ENCODE measurements at places on chromosomes 12 and 14.

DNA sequence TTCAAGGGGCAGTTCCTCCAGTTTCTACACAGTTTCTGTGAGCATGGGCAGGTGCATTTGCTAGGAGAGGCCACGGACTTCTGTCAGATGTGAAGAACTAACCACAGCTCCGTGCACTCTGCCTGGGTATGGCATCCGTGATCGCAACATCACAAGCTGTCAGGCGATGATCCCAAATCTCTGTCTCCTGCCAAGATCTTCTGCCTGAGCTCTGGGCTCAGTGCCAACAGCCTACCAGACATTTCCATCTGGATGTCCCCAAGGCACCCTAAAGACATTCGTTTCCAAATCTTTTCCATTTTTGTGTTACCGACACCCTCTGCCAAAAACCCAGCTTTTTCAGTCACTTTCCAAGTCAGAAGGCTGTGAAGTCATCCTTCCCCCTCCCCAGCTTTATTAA lies 292.1 kb downstream of the GLT1D1 start:
- no peak for DNase-seq

DNA sequence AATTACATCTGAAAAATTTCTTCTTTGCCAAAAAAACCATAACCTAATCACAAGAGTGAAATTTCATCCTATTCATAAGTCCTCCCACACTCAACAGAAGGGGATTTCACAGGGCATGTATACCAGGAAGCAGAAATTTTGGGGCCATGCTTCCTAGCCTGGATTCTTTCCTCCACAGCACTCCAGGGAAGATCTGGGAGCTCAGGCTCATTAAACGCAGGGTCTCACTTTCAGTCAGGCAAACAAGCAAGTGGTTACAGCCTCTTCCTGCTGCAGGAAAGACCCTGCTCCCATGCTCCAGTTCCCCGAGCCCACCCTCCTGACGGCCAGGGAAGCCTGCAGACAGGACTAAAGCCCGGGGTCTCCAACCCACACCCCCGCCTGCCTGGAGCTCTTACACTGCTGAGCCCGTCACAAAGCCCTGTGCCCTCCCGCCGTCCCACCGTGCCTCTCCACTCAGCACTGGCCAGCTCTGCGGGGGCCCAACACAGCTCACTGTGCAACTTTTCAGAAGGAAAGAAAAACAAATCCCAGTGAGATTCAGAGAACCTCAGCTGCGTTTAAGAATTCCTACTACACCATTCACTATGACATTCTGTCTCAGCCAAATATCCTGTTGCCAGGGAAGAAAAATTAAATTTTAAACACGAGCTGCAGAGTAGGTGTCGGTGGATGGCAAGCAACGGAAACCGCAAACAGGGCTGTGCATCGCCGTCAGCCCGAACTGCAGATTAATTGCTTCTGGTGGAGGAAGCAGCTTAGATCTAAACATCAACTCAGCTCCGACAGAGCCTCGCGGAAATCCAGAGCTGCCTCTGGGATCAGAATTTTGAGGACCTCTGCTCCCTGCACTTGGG lies 106.7 kb upstream of the SFSWAP start:
- no peak for DNase-seq

DNA sequence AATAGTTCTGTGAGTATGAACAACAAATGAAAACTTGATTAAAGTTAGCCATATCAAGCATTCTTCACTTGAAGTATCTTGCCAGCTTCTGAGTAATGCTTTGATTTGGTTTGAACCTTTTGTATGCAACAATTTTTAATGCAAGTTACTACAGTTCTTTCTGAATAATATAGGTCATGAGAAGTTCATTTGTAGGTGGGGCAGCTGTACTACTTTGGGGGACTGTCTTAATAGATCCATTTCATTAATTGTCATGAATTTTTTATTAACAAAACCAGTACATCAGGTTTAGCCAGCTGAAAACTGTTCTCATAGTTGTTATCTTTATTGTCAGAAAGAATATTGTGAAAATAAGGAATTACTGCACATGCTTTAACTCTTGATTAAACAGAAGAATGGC lies 142.7 kb downstream of the FOXA1 start:
- DNase-seq: no peak

DNA sequence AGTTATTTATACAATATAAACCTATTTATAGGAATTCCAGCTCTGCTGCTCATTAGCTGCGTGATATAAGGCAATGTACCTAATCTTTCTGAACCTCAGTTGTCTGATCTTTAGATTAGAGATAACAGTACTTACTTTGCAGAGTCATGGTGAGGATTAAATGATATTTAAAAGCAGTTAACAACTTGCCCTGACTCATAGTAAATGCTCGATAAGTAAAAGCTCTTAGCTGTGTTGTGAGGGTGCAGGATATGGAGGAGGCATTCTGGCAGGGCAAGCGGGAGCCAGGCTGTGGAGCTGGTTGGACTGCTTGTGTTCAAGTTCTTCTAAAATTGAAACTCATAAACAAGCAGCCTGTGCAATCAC lies 140.0 kb upstream of the PRICKLE1 start:
- DNase-seq: no peak

- DNase-seq: no peak
These were observed 53.7 kb upstream of the OTOGL start for GRCh38 chr12:80045594-80045993.

DNA sequence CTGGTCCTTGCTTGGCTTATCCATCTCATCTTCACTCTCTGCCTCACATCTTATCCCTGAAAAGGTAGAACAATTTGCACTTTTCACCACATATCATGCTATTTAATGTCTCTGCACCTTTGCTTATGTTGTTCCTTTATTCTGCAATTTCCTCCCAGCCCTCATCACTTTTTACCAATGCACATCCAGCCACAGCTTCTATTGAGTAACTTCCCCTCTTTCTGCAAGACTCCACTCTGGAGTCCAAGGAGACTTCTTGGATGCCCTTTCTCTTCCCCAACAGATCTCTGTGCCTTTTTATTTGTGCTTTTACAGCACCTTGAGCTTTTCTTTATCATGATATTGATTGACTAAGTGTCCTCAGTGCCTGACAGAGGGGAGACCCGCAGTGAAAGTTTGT lies 797.1 kb downstream of the VRK1 start:
- no peak for DNase-seq

DNA sequence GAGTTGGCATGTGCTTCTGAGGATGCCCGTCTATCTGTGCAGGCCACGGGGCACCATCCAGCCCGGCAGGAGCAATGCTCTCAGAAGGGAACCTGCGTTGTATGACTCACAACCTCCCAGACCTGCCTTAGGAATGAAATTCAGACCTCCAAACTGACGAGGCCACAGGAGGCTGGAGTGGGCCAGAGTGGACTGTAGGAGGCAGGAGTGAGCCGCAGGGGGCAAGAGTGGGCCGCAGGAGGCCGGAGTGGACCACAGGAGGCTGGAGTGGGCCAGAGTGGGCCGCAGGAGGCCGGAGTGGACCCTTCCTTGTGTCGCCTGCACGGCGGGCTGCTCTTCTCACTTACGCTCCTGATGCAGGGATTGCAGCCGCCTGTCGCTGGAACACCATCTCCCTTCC lies 11.1 kb upstream of the FBRSL1 start:
- DNase-seq: no peak

- peak; percentile 55 for DNase-seq
These were observed 71.4 kb downstream of the MNAT1 start for GRCh38 chr14:60805841-60806430.

- DNase-seq: peak; percentile 44
These were observed 853 bp downstream of the USP5 start for GRCh38 chr12:6852651-6853354.

GRCh38 chr14:98229656-98230366 lies 1042.2 kb downstream of the BCL11B start:
- DNase-seq: no peak

- DNase-seq: peak; percentile 30
These were observed 21.3 kb downstream of the SLC6A15 start for GRCh38 chr12:84891106-84891838.

- DNase-seq: no peak
These were observed 33.7 kb downstream of the PRKD1 start for GRCh38 chr14:29893989-29894388.

DNA sequence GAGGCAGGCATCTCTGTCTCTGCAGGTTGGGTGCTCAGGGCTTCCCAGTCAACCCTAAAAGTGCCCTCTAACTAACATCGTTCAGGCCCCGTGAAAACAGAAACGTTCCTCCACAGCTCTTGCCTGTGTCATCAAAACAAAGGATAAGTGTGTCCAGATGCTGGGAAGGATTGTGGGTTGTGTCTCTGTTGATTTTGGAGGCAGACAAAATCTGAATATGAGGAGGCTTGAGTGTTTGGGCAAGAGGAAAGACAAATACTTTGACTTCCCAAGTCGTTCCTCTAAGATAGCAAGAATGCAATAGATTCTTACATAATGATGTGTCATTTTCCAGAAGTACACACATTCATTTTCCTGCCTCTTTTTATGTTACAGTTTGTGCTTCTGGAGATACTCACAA lies 52.9 kb downstream of the SERPINA3 start:
- DNase-seq: peak; percentile 85

- DNase-seq: no peak
These were observed 30.5 kb upstream of the METAP2 start for GRCh38 chr12:95443459-95443858.

- DNase-seq: no peak
These were observed 200.0 kb downstream of the ADAMTS20 start for GRCh38 chr12:43352001-43352400.

DNA sequence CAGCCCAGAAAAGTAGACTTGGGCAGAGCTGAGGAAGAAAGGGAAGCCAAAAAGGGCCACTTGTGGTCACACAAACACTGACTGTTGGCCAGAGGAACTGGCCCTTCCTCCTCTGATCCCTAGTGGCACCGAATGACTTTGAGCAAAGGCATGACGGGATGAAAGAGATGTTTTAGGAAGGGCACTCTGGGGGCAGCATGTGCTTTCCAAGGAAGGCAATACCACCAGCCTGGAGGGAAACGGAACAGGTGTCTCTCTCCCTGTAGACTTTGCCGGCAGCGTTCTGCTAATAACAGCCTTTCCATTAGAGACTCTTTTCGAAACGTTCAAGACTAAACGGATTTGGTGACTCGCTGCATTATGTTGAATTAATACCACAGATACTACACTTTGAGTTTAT lies 12.3 kb upstream of the FBXO21 start:
- DNase-seq: no peak

DNA sequence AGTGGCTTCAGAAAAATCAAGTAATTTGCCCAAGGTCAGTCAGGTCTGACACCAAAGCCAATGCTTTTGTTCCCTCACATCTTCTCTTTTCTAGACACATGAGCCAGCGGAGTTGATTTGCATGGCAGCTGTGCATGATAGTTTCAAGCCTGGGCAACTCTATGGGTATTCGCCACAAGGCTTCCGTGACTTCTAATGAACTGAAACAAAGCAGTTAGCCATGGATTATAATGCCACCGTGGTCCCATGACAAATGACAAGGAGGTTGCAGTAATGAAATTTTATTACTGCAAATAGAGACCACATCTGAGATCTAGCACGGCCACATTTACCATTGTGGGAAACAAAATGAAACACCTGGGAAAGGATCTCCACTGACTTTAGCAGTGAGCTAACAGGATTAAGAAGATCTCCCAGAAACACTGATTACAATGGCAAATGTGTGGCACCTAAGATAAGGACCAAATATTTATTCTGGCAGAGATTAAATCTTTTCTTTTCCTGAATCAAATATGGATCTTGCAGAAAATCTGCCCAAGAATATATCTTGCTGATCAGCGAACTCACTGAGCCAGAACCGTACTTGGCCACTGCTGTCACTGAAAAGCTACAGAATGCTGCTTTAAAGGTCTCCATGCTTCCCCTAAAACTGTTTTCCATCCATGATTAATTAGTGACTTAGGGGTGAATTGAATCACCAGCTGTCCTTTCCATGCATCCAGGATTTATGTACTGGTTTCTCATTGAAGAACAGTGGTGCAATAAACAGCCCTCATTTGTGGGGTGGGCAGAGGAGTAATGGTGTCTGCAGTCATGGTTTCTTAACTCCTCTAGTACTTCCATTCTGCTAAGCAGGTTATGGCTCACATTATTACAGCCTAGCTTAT lies 551.0 kb downstream of the DIO2 start:
- no peak for DNase-seq

GRCh38 chr12:48774516-48774915 lies 14.4 kb downstream of the ADCY6 start:
- no peak for DNase-seq

GRCh38 chr14:88204221-88204620 lies 118.8 kb downstream of the KCNK10 start:
- no peak for DNase-seq

DNA sequence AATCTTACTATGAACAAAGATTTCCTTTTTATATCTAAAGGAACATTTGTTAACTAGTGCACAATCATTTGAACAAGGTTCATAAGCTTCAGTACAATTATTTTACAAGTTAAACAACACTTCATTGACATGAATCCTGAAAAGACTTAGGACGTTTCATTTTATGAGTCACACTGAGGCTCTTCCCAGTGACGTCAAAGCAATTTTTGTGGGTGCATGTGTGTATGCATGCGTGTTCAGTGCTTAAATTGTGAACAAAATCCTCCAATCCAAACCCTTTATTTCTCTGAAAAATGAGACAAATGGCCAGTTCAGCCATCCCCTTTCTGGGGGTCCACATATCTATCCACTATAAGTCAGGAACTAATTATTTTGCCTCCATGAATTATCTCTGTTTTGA lies 2.9 kb downstream of the LMNTD1 start:
- peak; percentile 50 for DNase-seq

- no peak for DNase-seq
These were observed 9.9 kb upstream of the LYZ start for GRCh38 chr12:69338120-69338859.

DNA sequence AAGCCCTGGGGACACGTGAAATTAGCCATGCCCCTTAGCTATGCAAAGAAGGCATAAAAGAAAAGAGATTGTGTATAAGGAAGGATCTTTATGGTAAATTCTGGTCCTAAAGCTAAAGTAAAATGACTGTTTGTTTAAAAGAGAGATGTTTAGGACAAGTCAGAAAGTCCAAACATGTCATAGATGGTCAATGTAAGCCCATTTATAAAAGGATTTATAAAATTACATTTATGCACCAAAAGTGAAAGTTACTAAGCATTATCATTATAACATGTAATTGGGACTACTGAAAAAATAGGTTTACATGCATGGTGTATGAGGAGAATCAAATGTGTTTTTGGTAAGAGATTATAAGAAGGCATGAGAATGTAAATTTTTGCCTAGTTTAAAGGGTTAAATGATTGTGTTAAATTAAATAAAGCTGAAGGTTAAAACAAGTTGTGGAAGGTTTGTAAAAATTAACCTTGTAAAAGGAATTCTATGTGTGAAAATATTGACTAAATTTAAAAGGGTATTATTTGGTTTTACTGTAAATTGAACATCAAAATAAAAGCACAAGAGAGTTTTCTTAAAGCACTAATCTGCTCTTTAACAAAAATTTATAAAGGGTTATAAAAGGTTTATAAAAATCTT lies 50.4 kb upstream of the TSPAN8 start:
- no peak for DNase-seq

- DNase-seq: no peak
These were observed 172.8 kb upstream of the PLEKHG7 start for GRCh38 chr12:92529944-92530343.

DNA sequence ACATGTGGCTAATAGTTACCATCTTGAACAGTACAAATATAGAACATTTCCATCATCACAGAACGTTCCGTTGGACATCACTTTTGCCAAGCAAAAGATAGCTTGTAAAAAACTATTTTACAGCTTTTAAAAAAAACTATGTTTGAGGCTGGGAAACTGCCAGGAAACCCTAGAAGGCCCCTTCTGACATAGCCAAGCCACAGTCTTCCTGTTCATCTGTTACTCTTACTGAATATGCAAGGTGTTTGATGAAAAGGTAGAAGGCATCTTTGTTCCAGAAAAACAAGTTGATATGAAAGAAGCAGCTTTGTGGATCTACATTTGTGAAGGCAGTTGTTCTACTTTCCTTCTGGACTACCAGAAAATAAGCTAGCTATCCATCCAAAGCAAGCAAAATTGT lies 23.6 kb upstream of the WNK1 start:
- DNase-seq: no peak

GRCh38 chr14:33707716-33708115 lies 243.2 kb downstream of the EGLN3 start:
- DNase-seq: no peak
